ENCODE measurements at places on chromosomes 3 and 15.

DNA sequence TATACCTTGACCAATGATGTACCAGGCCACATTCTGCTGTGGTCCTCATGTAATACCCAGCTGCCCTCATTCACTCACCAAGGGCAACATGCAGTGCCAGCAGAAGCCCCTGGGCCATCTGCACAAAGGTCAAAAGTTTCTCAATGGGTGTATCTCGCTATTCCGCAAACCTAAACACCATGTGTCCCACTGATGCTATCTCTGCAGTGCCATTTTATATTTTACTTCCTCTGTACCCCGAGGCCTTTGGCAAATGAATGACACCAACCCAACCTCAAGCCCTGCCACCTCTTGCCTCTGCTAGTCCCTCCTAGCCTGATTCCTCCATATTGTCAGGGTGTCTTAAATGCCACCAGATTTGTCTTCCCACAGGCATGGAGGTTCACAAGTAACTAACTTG lies 59.2 kb downstream of the AAGAB start:
- DNase-seq, result no peak

- DNase-seq, result no peak
Observed at GRCh38 chr3:111617406-111617805, 22.3 kb upstream of the ZBED2 start.

DNA sequence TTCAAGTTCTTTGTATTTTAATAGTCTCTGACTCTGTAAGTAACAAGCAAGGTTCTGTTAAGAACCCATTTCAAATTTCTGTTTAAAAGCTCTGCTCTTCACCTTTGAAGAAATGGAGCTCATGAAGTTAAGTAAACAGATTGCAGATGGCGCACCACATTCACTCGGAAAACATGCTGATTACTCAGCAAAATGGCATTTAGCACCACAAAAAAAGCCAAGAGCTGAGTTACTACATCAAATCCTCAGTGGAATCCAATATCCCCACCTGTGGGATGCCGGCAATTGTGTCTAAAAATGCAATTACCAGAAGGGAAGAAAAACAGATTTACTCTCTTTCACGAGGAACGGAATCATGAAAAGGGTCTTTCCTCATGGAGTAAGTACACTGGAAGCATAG lies 758.0 kb downstream of the NTRK3 start:
- peak; percentile 15 for DNase-seq

DNA sequence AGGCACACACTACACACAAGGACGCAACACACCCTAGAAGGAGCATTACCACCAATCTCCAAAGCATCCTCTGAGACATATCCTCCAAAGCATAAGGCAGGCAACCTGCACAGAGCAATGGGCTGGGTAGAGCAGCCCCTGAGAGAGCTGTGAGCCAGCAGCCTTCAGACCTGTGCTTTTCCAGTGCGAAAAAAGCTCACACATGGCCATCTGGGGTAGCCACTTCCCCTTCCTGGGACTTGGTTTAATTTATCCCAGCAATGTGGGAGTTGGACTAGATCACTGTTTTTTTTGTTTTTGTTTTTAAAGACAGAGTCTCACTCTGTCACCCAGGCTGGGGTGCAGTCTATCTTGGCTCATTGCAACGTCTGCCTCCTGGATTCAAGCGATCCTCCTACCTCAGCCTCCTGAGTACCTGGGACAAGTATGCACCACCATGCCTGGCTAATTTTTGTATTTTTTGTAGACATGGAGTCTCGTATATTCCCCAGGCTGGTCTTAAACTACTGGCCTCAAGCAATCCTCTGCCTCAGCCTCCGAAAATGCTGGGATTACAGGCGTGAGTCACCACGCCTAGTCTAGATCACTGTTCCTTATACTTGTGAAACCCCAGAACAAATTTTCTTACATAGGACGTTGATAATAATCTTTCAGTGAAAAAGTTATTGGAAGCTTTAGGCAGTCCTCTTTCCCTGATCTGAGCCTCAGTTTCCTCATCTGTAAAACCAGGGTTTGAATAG lies 18.9 kb downstream of the PTPN23 start:
- no peak for DNase-seq

DNA sequence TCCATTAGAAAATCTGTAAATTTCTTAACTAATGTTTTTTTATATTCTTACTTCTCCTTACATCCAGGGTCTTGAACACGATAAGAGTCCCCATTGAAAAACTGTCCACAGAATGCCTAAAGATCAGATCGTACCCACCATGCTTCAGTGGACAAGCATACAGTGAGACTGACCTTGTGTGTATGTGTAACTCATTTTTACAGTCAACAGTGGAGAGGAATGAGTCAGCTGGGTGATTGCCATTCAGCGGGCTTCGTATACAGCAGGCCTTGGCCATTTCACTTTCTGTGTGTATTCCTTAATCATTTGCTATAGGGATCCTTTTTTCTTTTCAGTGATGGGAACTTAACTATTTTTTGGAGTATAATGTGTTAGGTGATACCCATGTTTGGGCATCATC lies 10.6 kb downstream of the PARP14 start:
- peak; percentile 61 for DNase-seq

- DNase-seq, result no peak
Observed at GRCh38 chr3:179149406-179149867, 1.3 kb downstream of the PIK3CA start.

DNA sequence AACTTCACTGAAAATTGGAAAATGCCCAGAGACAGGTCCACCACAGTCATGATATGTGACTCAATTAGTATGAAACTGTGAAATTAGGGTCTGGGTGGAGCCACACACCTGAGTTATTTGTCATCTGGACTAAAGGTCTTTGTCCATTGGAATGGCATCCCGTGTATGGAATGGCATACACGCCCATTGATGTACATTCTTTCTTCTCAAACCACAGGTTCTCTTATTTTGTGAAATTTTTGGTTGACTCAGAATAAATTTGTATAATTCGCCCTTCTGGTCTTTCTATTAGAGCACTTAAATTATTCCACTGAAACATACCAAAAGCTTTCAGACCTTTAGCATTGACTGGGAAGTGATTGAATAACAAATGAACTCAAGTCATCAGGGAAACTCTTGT lies 66.8 kb upstream of the UBE2E1 start:
- DNase-seq, result no peak

DNA sequence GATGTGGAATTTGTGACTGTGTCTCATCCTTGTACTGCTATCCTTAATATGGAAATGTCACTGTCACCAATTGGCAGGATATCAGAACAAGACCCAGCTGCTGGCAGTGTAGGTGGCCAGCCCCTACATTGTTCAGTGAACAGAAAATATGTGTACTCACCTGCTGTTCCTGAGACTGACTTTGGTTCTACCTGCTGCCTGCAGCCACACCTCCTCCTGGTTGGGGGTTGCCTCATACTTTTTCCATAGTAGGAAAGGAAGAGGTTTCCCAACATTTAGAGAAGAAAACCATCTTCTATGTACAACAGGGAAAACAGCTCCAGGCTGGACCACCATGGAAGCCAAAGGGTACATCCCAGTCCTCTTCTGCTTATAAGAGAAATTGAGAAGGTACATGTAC lies 35.9 kb downstream of the SLC12A1 start:
- no peak for DNase-seq

DNA sequence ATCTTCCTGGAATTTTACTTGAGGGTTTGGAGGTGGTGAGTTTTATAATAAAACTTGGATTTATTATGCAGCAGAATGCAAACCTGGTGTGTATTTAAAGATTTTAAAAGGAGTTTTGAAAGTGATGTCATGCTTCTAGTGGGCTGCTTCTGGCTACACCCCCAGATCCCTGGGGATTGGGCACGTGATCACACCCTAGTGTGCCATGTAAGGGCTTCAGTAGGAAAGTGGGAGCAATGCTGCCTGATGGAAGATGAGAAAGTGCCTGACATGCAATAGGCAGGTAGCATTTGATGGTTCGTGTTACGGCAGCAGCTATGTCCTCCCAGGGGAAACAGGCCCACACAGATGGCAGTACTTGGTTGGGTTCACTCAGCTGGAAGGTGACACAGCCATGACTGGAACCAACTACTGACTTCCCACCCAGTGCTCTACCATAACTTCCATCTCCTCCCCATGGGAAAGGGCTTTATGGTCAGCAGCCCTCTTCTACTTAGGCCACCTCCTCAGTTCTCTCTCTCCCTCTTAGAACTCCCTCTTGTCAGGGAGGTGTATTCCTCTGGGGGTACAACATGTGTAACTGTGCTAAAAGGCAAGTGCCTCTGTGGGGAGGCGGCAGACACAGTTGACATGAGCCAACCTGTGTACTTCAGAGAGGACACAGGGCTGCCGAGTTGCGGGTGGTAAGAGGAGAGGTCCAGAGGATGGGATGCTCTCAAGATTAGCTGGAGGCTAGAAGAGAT lies 5.6 kb downstream of the ITPKA start:
- DNase-seq, result no peak

DNA sequence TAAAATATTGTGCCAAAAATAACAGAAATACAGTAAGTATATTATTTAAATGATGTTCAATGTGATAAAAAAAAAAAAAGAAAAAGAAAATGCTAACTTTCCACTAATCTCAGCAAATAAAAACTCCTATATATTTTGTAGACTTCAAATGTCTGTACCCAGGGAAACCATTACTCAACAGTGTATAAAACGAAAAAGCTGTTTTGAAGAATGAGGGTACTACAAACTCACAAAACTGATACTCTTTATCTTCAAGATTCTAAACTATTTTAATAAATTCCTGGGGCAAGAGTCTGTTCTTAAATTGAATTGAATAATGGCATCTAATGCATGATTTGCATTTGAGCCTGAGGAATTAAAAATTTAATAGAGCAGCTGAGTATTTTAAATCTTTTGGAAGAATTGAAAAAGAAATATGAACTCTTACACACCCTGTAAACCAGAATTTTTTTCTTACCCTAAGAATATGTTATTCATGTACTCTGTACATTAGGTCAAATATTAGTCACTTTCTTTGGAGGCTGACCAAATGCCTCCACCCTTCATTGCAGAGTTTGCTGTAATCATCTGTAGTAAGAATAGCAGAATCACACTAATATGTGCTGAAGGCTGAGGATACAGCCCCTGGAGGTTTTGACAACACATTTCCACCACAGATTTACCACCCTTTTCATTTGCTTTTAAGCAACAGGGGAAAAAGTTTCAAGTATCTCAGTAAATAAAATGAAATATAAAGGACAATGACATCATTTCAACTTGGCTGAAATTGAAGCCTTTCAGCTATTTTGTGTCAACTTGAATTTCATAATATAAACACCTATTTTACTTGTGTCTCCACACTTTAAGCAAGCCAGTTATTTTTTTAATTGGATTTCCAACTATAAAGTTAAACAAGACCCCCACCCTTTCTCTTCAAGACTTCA lies 79.7 kb downstream of the FBN1 start:
- peak; percentile 89 for DNase-seq

DNA sequence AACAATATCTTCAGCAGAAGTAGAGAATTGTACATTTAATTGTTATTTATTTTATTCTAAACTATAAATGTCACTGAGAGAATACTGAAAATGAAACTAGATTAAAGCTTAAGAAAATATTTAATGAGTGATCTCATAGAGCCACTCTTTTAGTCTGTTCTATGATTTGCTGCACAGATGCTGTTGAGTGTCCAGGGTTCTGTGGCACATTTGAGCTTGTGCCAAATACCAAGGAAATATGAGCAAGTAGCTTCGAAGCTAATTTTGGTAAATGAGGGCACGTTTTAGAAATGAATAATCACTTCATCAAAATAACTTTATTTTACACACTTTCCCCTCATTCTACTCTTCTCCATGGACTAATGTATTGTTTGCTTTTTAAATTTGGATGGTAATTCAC lies 53.6 kb upstream of the THRB start:
- no peak for DNase-seq

GRCh38 chr15:38274135-38274534 lies 21.5 kb downstream of the SPRED1 start:
- DNase-seq, result no peak

DNA sequence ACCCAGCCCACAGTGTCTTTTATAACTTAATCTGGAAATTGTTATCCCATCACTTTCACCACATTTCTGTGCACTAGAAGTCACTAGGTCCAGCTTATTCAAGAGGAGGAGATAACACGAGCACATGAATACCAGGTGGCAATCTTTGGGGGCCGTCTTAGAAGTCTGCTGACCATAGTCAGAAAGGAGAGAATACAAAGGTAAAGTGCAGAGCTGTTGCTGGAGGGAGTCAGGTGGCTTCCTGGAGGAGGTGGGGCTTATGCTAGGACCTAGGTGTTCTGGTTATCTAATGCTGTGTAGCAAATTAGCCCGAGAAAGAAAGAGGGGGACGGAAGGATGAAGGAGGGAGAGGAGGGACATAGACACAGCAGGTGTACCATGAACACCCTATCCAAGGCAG lies 46.5 kb downstream of the SLC6A20 start:
- DNase-seq, result no peak

DNA sequence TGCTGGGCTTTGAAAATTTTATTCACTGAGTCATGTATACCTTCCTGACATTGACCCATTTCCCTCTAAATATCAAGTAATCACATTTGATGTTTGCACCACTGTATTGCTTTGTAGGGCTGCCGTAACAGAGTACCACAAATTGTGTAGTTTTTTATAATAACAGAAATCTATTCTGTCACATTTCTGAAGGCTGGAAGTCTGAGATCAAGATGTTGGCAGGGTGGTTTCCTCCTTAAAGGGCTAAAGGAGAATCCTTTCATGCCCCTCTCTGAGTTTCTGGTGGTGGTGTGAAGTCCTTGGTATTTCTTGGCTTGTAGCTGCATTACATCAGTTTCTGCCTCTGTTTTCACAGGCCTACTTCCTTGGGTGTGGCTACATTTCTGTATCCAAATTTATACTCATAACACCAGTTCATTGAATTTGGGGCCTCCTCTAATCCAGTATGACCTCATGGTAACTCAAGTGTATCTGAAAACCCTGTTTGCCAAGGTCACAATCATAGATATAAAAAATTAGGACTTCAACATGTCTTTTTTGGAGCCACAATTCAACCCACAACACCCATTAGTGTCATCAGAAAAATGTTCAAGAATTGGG lies 29.1 kb upstream of the ST6GAL1 start:
- DNase-seq, result no peak

DNA sequence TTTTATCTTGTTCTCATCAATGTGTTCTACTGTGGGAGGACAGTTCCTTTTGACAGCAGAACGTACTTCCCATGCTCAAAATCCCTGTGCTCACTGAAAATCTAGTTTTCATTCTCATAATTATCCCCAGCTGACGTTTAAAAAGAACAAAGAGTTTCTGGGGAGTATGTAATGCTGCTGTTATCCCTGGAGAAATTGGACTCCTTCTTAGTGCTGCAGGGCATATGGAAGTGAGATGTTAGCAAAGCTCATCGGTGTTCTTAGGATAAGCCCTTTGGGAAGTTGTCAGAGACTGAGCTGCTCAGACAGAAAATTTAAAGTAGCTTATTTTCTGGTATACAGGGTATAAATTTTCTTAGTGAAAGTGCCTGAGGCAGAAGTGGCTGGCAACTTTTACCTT lies 66.5 kb downstream of the CDAN1 start:
- no peak for DNase-seq

- DNase-seq, result no peak
Observed at GRCh38 chr15:41285285-41285684, 47.1 kb downstream of the OIP5 start.

GRCh38 chr3:171396048-171396447 lies 64.2 kb downstream of the TNIK start:
- no peak for DNase-seq

All from non-pigmented ciliary epithelial cell (primary cell).